ENCODE measurements at places on chromosomes 11 and 22.
A peak's percentile ranks its signal among the peaks of the same experiment; 100 is the strongest.

DNA sequence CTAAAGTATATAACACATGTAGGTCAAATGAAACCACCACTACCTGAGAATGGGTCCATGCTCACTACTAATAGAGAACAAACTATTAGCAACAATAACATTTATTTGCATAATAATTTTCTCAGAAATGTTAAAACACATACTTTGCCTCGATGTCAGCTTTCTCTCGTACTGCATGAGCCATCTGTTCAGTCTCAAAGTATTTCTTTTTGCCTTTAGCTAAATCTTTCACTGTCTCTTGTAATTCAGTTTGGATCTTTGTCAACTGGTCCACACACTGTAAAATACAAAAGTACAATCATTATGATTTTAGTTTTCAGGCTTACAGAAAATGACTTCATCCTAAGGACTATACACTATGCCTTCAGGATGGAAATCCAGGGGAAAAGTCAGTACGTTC is 153.3 kb downstream of the FCHSD2 start:
- no peak for DNase-seq

- DNase-seq: no peak
These were observed 13.9 kb downstream of the ACP2 start for GRCh38 chr11:47234669-47235100.

DNA sequence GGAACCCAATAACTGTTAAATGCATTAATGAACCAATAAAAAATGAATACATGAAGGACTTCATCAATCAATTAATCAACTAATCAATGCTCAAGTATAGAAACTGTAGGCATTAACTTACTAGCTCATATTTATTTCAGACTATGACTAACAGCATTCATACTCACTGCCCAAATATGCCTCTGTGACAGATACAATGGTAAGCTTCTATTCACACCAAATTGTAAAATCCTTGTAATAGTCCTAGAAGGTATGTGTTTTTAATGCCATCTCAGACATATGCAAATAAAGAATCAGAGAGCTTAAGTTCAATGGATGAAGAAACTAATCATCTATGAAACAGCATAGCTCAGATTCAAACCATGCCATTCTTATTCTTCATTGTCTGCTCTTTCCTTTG is 1253.6 kb upstream of the TENM4 start:
- no peak for DNase-seq

DNA sequence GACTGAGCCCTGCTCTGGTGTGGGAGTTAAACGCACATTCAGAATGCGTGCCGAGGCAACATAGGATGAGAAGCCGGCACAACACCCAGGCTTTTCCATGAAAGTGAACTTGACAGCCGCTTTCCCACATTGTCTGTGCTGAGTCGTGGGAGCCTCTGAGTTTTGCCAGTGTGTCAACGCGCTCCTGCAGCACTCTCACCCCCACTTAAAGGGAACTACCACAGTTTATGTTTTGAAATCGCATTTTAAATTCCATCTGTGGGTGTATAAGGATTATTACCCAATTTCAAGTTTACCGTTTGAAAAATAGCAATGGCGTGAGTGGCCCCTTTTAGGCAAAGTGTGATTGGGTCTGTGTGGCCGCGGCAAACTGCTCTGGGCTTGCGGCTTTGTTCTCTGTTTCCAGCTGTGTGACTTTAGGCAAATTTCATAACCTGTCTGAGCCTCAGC is 81.5 kb downstream of the FBLN1 start:
- no peak for DNase-seq

- DNase-seq: no peak
These were observed 2.5 kb upstream of the RCN1 start for GRCh38 chr11:32088117-32088941.

DNA sequence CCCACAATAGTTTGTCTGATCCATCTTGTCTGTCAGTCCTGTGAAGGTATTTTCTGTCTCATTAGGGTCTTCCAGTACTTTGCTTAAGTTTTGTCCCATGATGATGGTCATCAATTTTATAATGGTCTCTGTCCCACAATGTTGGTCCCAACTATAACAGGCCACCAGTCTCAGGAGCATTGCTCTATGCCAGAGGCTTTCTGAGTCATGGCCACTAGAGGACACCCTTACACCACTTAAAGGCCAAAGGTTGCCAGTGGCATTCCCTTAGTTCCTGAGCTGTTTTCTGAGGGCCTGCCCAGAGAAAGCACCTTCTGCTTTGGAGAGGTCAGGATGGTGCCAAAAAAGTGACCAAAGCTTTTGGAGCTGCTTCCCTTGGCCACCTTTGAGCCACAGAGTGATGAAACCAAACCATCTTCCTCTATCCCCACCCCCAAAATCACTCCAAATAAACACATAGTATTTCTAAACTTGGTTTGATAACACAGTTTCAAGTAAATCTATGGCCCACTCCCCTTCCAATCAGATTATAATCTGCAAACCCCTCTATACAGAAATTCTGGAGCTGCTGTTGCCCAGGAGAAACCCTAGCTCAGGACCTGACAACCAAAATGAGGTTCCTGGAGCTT is 19.3 kb downstream of the EIF3F start:
- DNase-seq: peak; percentile 58

- no peak for DNase-seq
These were observed 5.3 kb upstream of the NHERF4 start for GRCh38 chr11:119179983-119180382.

DNA sequence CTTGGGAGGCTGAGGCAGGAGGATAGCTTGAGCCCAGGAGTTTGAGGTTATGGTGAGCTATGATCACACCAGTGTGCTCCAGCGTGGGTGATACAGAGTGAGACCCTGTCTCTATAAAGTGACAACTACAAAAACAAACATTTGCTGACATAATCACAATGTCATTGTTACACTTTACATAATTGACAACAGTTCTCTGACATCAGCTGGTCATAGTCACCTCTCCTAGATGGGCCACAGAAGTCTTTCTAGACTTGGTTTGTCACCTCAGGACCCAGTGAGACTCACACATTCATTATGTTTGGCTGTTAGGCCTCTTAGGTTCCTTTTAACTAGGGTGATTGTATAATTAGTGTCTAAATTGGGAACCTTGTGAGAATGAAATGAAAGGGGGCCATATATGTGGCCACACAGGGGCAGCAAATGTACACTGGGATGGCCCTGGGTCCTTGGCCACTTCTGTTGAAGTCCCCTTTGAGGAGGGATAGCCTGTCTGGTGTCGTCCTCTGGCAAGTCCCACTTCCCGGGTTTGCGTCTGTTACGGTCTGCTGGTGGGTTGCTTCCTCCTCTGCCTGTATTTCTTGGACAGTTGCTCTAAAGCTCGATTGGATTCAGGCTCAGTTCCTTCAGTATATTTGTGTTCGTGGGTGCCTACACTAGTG is 5.8 kb upstream of the PPIL2 start:
- no peak for DNase-seq

DNA sequence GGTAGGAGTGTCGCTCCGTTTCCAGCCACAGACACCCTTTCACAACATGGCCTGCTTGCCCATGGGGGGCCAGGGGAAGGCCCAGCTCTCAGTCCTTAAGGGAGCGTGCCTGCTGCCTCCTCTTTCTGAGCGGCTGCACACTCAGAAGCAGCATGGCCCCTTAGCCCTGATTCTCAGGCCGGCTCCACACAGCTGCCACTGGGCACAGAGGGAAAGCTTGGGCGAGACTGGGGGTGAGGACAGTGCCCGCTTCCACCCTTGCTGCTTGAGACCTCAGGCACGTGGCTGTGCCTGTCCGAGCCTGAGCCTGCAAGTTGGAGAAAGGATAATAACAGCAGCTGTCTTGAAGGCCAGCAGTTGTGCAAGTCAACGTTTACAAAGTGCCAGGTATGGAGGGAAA is 416.3 kb downstream of the SHANK2 start:
- no peak for DNase-seq

DNA sequence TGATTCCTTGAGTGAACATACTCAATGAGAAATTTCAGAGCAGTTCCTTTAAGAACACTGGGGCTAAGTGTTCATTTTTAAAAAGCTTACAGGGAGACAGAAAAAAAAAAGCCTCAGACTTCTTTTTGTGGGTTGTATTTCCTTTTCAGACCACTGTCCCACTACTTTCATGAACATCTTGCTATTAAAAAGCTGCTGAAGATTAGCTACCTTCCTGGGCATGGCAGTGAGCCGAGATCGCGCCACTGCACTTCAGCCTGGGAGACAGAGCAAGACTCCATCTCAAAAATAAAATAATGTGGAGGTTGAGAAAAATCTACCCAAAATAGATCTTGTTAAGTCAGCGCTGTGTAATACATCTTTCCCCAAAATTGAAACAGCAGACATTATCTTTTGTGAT is 10.8 kb downstream of the TRAF6 start:
- no peak for DNase-seq

DNA sequence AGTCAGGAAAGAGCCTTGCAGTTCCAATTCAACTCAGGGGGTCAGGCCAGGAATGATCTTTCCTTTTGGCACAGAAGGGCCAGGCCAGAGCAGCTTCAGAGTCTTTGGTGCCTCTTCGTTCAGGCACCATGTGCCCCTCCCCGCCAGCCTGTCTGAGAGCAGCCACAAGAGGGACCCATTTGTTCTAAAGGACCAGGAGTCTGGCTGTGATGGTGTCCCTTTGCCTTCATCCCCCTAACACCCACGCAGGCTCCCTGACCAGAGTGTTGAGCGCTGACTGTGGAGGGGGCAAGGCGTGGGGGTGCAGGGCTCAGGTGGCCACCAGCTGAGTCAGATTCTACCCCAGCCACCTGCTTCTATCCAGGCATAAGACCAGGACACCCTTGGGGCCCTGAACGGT is 156.4 kb downstream of the TTC17 start:
- DNase-seq: no peak

DNA sequence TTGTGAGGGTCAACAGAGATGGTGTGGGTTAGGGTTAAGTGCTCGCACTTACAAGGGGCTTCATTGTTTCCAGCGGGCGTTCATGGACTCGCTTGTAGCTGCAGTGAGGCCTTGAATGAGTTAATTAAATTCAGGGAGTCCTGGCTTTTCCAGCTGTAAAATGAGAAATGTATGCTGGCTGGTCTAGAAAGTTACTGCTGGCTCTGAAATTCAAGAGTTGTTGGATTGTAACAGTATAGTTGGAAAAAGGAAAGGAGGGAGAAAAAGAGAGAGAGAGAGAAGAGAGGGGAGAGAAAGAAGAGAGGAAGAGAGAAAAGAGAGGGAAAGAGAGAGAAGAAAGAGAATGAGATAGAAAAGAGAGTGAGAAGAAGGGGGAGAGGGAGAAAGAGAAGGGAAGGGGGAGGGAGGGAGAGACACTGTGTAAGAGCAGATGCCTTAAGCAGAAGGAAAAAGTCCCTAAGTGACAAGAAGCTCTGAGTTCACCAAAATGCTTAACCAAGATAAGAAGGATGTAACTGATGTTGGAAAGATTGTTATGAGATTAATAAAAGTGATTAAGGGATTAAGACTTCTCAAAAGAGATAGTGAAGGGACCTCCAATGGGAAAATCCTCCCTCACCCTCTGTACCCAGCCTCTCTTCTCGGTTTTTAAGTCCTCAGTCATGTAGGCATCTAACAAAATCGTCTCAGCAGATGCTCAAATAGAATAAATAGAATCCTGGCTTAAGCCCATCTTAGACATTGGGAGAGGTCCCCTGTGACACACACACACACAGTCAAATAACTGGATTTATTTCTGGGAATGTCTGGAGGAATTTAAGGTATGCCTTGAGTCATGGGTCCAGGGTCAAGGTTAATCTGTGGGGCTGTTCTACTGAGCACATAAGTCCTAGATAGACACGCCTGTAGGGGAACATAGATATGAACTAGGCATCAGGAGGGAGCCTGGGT is 477.9 kb downstream of the MIAT start:
- no peak for DNase-seq

GRCh38 chr22:31447337-31447736 is 42.3 kb downstream of the EIF4ENIF1 start:
- no peak for DNase-seq

- DNase-seq: no peak
These were observed 62.0 kb upstream of the PRR5 start for GRCh38 chr22:44639891-44640617.

DNA sequence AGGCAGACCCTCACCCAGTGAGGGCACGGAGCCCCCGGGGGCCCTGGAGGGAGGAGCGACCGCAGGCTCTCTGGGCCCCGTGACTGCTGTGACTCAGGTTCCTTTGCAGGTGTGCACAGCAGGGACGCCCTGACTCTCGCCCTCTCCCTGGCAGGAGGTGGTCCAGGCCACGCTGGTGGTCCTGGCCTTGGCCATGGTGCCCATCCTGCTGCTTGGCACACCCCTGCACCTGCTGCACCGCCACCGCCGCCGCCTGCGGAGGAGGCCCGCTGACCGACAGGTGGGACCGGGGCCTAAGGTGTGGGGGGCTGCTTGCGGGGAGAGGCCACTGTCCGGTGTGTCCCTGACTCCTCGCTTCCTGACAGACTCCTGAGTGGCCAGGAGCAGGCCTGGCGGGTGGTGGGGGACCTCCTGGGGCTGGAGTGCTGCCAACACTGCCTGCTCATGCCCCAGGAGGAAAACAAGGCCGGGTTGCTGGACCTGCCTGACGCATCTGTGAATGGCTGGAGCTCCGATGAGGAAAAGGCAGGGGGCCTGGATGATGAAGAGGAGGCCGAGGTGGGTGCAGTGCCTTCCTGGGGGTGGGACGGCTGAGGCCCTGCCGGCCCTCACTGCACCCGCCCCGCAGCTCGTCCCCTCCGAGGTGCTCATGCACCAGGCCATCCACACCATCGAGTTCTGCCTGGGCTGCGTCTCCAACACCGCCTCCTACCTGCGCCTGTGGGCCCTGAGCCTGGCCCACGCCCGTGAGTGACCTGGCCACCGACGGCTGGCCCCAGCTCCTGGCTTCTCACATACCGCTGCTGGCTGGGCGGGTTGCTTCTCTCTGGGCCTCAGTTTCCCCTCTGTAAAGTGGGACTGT is 10.9 kb downstream of the TCIRG1 start:
- DNase-seq: no peak

GRCh38 chr22:40377931-40378330 is 7.5 kb downstream of the SGSM3 start:
- no peak for DNase-seq

- DNase-seq: peak; percentile 76
These were observed 110.0 kb downstream of the TP53I11 start for GRCh38 chr11:44840521-44841251.

DNA sequence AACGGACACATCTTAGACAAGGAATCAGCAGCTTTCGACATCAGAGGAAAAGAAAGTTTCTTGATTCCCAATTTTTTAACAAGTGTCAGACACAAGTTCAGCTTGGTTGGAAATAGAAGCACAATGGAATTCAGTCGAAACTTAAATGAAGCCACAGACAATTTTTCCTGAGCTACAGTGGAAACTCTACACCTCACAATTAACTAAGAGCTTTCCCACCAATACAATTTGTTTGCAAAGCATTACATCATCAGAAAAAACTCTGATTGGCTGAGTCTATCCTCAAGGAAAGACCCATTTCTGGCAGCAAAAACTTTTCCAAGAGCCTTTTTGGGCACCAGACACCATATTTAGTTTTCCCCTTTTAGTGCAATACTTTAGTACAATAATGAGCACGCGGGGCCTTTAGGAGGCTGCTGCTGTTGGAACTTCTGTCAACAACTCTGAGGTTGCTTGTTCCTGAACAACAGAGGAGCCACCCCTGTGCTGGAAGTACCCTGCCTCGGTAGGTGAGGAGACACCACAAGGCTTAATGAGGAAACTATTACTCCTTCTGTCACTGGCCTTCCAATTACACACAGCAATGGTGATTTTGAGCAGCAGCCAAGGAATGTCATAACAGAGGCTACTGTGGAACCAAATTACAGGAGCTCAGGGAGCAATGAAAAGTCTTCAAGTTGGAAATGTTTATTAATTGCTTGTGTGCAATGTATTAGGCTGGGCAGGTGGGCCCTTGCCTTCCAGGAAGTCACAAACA is 61.9 kb upstream of the BARX2 start:
- no peak for DNase-seq

- DNase-seq: no peak
These were observed 33.3 kb downstream of the DAGLA start for GRCh38 chr11:61713464-61713863.

- no peak for DNase-seq
These were observed 16.4 kb upstream of the FCHSD2 start for GRCh38 chr11:73158356-73159051.
